ENCODE measurements at places on chromosomes 6 and 20.

DNA sequence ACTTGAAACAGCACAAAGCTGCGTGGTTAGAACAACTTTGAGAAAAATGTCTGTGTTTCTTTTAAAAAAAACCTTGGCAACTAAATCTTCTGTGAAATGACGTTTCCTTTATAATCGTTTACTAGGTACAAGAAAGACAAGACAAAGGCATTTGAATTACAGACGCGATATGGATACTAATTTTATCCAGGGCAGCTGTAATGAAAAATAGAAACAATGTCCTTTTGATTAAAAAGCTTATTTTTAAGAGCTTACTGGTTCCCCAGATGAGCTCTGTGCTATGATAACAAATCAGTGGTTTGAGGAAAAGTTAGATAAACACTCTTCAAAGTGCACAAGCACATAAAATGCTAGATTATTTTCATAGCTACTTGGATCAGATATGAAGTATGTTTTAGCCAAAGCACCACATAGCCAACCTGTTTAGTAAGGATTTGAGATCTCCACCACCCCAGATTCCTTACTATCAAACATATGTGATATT lies 1.6 kb upstream of the SYNCRIP start:
- no peak for DNase-seq

DNA sequence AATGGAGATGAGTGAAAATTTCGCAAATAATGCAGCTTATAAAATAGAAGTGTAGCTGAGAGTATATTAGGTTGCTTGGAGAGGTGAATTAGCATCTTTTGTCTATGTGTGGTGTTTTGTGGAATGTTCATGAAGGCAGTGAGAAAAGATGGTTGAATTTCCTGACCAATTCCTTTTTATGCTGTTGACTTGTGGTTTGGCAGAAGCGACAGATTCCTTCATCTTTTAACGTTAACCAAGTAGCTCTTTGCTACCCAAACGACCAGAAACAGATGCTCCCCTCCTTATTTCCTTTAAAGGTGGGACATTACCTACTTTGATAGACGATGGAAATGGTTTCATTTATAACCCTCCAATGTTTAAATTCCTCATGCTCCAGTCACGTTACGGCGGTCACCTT lies 390.5 kb downstream of the QKI start:
- DNase-seq: no peak

DNA sequence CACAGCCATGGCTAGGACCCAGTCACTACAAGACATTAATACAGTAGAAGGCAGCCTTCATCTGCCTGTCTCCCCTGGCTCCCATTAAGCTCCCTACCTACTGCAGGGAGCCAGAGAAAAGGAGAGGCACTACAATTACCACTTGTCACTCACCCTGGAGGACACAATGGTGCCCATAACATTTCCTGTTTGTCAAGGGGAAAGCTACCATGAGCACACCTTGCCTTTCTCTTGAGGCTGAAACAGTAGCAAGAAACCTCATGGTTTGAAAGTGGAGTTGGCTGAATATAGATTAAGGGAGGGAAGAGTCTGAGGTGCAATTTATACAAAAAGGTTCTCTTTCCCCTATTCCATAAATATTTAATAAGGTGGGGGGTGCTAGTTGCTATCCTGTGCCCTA lies 27.9 kb downstream of the STK38 start:
- DNase-seq: no peak

GRCh38 chr6:28980852-28981430 lies 24.2 kb downstream of the ZNF311 start:
- DNase-seq: no peak

GRCh38 chr6:12605888-12606345 lies 110.7 kb upstream of the PHACTR1 start:
- DNase-seq: peak; percentile 9

DNA sequence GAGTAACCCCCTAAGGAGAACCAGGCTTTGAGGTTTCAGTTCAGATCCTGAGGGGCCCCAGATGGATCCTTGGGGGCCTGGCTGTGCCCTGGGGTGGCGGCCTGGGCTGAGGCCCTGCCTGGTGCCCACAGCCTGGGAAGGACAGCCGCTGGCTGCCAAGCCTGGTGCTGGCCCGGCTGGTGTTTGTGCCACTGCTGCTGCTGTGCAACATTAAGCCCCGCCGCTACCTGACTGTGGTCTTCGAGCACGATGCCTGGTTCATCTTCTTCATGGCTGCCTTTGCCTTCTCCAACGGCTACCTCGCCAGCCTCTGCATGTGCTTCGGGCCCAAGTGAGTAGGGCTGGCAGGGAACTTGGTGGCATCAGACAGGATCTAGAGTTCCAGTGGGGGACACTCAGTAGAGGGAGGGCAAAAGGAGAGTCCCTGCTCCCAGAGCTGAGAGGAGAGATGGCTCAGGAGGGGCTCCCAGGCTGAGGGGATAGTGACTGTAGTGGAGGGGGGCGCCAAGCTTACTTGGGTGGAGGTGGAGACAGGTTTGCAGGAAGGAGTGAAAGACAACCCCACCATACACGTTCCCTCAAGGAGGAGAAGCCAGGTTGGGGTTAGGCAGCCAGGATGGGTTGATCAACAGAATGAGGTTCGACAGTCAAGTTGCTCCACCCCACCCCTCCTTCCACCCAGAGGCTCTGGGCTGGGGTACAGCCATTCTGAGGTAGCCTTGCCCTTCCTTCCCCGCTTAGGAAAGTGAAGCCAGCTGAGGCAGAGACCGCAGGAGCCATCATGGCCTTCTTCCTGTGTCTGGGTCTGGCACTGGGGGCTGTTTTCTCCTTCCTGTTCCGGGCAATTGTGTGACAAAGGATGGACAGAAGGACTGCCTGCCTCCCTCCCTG lies 9.5 kb downstream of the SLC29A1 start:
- DNase-seq: no peak

- DNase-seq: no peak
Measured at GRCh38 chr20:2865630-2866029, 7.7 kb upstream of the PTPRA start.

DNA sequence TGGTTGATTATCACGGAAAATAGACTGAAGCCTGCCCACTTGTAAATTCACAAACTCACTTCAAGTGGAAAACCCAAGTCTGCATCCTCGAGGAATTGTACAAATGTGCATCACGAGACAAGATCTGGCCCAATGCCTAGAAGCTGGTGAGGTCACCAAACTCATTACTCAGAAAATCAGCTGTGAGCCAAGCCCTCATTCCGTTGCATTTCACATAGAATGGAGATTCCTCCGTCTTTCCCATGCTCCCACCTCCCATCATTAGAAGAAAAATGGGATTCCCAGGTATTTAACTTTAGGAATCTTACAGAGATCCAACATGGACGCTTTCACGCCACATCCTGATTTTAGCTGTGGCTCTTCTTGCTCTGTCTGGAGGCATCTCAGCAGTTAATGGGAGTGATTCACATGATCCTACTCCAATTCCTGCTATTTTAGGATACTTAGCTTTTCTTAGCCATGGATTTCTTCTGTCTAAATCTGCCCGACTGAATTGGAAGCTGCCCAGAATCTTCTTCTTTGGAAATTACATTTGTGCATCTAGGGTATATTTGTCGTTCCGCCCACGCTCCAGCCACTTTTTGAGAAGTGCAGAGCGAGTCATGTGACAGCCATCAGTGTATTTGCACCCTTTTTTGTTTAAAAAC lies 68.7 kb upstream of the STMND1 start:
- DNase-seq: no peak

DNA sequence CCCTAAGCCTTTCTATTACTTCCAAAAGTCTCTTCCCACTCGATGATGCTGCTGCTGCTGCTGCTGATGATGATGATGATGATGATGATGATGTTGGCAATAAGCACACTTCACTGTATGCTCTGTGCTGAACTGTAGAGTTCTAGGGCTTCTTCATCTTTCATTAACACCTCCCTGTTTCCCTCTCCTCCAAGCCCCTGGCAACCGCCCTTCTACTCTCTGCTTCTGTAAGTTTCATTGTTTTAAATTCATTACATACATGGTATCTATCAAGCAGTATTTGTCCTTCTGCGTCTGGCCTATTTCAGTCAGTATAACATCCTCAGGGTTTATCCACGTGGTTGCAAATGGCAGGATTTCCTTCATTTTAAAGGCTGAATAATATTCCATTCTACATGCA lies 100.2 kb downstream of the THBS2 start:
- no peak for DNase-seq

GRCh38 chr6:49606721-49607390 lies 29.8 kb downstream of the RHAG start:
- DNase-seq: no peak

DNA sequence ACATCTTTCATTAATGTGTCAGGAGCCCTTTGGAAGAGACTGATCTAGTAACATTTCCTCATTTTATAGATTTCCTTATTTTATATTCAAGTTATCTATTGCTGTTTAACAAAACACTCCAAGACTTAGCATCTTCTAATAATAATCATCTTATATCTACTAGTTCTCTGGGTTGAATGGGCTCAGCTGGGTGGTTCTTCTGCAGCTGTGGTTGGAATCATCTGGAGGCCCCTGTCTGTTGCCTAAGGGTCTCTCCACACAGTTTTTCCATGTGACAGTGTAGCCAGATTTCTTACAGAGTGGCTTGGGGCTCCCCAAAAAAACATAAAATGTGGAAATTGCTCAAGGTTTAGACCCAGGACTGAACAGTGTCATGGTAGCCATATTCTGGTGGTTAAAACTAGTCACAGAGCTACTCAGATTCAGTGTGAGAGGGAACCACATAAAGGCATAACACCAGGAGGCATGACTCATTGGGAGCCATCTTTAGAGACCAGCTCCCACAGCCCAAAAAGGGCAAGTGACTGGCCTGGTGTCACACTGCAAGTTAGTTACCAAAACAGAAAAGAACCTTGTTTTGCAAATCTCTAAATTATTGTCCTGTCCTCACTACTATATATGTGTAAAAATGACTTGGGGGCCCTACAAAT lies 11.5 kb downstream of the SLC2A10 start:
- no peak for DNase-seq

- DNase-seq: no peak
Measured at GRCh38 chr6:167551628-167552257, 226.9 kb downstream of the TTLL2 start.

GRCh38 chr20:445514-446336 lies 16.6 kb downstream of the TBC1D20 start:
- DNase-seq: no peak

GRCh38 chr6:165173484-165173883 lies 135.9 kb downstream of the C6orf118 start:
- DNase-seq: no peak

DNA sequence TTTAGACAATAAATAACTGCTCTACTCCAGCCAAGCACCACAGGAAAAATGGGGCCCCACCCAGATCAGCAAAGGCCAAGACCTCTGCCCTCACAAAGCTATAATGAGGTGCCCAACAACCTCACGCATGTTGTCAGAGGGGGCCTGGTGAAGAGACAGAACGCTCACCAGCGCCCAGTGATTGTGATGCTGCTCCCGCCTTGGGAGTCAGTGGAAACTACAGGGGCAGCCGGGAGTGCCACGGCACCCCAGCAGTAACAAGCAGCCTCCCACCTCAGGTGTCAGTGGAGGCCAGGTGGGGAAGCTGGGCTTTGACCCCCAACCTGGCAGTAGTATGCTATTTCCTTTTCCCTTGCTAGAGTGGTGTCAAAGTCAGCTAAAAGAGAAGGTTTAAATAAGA lies 47.4 kb downstream of the TCP11 start:
- no peak for DNase-seq

DNA sequence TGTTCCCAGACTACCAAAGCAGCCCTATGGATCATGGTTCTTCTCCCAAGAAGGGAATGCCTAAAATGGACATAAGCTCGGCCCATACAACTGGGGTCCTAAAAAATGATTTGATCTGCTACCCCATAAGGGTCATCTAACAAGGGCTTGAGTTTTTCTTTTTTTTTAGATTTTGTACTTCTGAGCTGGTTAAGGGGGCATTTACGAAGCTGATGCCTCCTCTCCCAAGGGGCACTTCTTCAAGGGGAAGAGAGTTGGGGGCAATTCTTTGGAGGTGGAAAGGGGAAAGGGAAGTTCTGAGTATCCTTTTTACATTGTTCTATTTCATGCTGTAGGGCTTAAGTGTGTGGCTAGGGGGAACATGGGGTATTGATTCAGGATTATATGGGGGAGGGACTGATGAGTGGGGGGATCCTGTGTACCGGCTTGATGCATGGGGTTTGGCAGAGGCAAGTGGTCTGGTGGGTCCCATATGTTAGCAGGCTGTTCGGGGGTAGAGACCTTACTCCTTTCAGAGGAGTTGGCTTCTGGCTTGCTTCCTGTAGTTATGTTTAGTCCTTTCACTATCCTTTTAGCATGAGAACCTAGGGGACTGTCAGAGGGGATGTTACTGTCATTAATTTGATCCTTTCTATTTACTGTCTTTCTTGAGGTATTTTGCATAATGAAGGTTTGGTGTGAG lies 8.1 kb upstream of the ZNFX1 start:
- no peak for DNase-seq

DNA sequence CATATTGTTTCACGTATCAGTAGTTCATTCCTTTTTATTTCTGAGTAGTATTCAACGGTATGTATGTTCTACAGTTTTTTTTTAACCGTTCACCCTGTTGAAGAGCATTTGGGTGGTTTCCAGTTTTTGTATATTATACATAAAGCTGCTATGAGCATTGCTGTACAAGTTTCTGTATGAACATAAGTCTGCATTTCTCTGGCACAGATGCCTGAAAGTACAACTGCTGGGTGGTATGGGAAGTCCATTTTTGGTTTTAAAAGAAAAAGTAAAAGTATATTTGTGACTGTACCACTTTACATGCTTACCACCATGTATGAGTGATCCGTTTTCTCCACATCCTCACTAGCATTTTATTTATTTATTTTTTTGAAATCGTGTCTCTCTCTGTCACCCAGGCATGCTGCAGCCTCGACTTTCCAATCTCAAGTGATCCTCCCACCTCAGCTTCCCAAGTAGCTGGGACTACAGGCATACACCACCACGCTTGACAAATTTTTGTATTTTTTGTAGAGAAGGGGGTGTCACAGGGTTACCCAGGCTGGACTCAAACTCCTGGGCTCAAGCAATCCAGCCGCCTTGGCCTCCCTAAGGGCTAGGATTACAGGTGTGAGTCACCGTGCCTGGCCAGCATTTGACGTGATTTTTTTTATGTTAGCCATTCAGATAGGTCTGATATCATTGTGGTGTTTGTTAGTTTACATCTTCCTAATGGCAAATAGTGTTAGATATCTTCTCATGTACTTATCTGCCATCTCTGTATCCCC lies 11.0 kb upstream of the SIM1 start:
- DNase-seq: no peak

GRCh38 chr6:109793792-109794191 lies 102.7 kb downstream of the FIG4 start:
- DNase-seq: no peak

DNA sequence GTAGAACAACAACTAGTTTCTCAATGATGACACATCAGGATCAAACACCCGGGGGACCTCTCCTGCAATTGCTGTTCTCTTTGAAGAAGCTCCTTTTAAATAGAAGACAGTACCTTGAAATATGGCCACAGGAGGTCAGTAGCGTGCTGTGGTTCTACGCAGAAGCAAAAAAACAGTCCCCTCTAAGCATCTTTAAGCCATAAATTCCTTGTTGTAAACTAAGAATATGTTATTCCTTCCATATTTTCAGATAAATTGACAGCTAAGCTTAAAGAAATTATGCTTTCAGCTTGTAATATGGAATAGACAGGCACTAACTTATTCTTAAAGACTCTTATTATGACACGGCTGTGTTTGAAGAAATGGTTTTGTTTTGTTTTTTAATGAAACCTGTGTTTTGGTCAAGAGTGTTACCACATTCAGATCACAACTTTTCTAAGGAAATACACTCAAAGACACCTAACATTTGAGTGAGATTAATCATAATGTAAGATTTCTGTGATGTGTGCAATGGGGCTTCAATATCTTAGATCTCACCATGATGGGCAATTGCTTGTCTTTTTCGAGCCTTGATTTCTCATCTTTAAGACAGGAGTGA lies 49.7 kb upstream of the IL20RA start:
- DNase-seq: peak; percentile 2
